Activated naive CD8-positive, alpha-beta T cell treated with anti-CD3 and anti-CD28 coated beads, Interleukin-2, amount 50 U/mL, for 24 hours (primary cell): ENCODE measurements at places on chromosomes 3 and 15.

DNA sequence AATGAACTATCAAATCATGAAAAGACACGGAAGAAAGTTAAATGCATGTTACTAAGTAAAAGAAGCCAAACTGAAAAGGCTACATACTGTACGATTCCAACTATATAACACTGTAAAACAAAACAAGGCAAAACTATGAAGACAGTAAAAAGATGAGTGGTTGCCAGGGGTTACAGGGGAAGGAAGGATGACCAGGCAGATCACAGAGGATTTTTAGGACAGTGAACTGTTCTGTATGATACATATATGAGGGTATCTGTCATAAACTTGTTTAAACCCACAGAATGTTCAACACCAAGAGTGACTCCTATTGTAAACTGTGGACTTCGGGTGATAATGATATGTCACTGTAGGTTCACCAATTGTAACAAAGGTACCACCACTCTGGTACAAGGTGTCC lies 60.6 kb downstream of the CHSY1 start:
- DNase-seq: no peak

- DNase-seq: no peak
Observed at GRCh38 chr3:94101860-94102259, 39.0 kb downstream of the NSUN3 start.

DNA sequence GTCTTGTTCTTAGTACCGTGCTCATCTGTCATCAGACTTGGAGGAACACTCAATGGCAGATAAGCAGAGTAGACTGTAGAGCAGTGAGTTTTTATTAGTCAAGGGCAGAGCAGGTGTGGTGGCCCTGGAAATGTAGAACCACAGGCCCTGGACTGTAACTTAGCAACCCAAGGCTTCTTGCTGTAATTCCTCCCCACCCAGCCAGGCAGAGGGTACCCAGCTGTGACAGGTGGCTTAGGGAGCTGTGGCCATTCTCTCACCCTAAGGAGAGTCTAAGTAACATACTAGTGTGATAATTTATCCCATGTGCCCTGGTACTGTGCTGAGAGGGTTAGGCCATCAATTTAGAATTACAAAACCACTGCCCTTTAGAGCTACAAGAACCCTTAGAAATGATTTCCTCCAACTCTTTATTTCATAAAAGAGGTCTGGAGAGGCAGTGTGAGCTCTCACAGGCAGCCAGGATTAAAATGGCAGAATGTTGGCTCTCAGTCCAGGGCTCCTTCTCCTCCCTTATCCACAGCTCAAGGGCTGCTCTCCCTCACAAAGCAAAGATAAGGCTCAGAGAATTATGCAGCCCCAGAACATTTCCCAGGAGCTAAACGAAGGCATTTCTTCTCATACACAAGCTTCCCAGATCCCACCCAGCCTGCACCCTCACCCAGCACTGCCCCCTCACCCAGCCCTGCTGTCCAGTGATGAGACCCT lies 3.0 kb downstream of the POMGNT2 start:
- DNase-seq: no peak

- no peak for DNase-seq
Observed at GRCh38 chr3:35223632-35224394, 415.5 kb upstream of the ARPP21 start.

- no peak for DNase-seq
Observed at GRCh38 chr15:72179950-72180581, 17.5 kb downstream of the GRAMD2A start.

DNA sequence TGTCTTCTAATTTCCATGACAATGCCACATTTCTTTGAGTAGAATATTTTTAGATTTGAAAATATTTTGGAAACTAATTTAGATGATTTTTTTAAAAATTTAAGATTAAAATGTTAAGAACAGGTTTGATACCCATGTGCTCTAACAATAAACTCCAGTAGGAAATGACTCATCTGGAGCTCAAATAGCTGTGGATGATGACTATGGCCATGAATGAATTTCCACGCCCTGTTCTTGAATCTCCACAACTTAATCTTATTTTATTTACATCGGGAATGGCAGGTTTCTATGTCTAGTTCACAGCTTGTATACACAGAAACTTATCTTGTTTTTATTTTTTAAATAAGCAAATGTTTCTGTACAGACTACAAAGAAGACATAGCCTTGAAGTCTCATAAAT lies 726.8 kb downstream of the NAALADL2 start:
- no peak for DNase-seq

DNA sequence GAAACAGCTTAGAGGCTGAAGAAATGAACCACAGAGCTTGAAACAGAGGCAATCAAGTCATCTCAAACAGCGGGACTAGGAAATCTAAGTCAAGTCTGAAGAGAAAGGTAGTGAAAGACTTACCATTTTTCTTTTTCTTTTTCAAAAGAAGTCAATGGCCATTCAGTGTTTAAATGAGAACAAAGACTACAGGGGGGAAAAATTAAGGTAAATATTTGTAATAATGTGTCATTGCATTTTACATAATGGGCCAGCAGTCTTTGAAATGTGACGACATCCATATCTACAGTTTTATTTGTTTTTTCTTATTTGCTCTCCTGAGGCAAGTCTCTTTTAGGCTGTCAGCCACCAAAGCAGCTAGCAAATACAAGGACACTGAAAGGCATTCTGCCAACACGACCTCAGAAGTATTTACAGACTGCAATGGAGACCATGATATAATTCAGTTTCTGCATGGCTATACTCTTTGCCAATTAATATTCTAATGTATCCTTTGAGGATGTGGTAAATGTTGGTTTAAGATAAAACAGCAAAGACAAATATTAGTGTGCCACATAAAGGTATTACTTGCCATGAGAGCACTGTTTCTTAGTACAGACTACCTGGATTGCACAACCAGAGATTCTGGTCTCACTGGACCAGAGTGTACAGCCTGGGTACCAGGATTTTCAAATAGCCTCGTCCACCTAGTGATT lies 307.0 kb upstream of the THBS1 start:
- DNase-seq: no peak

DNA sequence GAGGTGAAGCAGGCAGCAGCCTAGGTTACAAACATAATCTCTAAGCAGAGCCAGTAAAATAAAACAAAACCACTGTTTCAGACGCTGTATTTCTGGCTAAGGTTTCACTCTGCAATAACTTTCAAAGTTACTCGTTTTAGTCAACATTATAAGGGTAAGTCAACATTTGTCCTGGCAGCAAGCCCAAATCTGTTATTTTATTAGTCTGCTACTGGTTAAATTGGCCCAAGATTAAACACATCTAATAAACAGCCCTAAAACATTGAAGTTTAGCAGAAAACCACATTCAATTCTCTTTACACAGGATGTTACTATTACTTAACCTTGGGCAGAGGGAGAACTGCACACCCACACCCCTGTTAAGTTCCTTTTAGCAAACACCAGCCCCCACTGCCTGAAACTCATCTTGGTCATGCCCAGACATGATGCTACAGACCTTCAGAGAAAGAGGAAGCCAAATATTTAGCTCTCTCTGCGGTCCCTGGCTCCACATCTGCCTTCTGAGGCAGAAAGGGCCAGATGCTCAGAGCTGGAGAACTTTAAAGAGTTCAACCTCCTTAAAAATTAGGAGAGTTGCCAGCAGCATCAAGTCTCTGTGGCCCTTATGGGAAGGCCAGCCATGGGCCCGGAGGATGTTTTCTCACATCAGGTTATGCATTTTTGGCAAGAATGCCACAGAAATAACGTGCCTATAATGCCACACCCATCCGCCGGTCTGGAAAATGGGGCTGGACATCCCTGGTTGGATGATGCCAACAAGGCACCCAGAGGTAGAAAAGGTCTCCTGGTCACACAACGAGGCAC lies 17.9 kb downstream of the ARHGEF3 start:
- DNase-seq: peak; percentile 61

DNA sequence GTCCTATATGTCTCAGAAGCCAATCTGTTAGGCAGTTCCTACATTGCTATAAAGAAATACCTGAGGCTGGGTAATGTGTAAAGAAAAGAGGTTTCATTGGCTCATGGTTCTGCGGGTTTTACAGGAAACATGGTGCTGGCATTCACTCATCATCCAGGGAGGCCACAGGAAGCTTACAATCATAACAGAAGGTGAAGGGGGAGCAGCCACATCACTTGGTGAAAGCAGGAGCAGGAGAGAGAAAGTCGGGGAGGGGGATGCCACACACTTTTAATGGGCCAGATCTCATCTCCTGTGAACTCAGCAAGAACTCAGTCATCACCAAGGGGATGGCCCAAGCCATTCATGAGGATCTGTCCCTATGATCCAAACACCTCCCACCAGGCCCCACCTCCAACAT lies 9.1 kb downstream of the SLC49A4 start:
- no peak for DNase-seq

- DNase-seq: no peak
Observed at GRCh38 chr3:15273227-15273626, 59.2 kb downstream of the SH3BP5 start.

DNA sequence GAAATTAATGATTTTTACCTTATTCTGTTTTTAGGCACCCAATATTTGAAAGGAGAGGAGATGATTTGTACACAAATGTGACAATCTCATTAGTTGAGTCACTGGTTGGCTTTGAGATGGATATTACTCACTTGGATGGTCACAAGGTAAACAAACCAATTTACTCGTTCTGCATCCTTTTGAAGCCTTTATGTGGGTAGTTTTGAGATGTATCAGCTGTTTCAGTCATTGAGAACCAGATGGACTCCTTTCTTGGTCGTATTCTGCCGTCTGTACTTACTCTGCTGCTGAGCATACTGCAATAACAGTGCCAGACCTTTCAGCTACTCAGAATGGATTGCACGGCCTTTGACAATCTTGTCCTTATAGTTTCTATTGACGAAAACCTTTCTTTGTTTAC lies 13.3 kb downstream of the DNAJB11 start:
- DNase-seq: no peak

DNA sequence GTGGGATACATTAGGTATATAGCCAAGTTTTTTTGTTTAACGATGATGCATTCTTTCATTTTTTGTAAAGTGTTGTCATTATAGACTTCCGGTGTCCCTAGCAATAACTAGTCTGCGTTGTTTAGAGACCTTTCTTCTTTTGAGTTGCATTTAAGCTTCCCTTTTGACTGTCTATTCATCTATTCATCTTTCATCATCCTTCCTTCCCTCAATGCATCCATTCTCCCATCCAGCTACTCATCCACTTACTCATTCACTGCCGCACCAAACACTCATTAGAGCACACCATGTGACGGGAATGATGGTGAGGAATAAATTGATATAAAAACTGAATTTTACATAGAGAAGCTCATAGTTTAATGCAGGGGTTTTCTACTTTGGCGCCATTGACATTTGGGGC lies 32.9 kb downstream of the OR4F15 start:
- DNase-seq: no peak

- DNase-seq: peak; percentile 59
Observed at GRCh38 chr3:27357665-27358258, 11.4 kb downstream of the NEK10 start.

- DNase-seq: peak; percentile 3
Observed at GRCh38 chr15:80367094-80367493, 37.1 kb upstream of the ARNT2 start.

- no peak for DNase-seq
Observed at GRCh38 chr3:18648868-18649462, 223.8 kb upstream of the SATB1 start.

DNA sequence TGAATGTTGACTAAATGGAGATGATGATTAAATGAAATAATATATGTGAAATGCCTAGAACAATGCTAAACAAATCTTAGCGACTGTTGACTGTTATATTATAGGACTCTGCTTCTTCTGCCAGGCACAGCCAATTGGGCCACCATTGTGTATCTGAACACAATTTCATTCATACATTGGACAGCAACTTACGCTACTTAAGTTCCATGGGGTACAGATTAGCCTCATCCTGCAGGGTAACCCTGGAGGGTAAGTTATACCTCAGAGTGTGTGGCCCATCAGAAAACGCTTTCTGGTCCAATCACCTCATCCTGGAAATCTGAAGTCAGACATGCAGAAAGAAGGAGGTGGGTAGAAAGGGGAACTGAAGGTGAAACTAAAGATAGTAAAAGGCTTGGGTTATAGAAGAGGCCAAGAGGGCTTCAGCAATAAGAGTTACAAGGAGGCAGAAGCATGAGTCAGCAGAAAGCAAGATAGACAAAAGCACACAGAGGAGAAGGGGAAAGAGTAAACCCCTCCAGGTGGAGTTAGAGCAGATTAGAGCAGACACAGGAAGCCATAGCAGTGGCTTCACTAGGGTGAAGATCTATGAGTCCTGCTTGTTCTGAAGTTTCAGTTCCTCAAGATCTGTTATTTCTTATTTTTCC lies 119.3 kb upstream of the SLC24A5 start:
- DNase-seq: no peak

GRCh38 chr15:29333261-29333660 lies 63.6 kb upstream of the NSMCE3 start:
- no peak for DNase-seq

- no peak for DNase-seq
Observed at GRCh38 chr15:67157521-67158252, 92.3 kb downstream of the SMAD3 start.

DNA sequence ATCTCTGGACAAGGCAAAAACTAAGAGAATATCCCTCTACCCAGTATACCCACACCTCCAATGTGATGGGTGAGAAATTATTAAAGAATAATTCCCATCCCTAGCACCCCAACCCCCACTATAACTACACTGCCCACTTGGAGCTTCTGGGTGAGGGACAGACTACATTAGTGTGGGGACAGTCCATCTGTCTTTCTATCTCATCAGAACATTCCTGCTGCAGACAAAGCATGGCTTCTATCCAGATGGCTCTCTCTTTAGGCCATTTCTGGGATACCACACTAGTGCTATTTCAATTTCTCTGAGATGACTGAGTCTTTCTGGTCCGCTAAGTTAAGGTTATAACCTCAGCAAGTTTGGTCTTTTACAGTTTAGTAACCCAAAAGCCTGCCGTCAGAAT lies 6.6 kb downstream of the CSNK1G1 start:
- no peak for DNase-seq

- DNase-seq: no peak
Observed at GRCh38 chr3:181056136-181056732, 66.7 kb upstream of the DNAJC19 start.

- no peak for DNase-seq
Observed at GRCh38 chr3:185153861-185154629, 1.2 kb upstream of the C3orf70 start.

DNA sequence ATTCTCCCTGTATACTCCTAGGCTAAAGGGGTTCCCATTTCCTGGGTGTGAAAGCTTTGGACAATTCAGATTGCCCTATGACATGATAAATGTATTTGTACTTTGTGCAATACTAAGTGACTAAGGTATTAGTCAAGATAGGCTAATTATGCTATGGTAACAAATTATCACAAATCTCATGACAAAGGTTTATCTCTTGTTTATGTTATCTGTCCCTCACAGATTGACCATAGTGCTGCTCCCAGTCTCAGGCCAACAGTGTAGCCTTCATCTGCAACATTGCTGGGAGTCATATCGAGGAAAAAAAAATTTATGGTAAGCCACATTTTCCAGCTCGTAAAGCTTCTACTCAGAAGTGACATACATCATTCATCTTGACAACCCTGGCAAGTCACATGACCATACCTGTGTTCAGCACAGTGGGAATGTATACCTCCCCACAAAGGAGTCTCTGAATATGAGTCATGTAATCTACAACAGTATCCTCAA lies 346.2 kb downstream of the IGSF11 start:
- DNase-seq: no peak

GRCh38 chr3:50203809-50204803 lies 965 bp upstream of the SLC38A3 start:
- no peak for DNase-seq

GRCh38 chr3:114471478-114471877 lies 177.7 kb downstream of the TIGIT start:
- DNase-seq: no peak
